ENCODE measurements at places on chromosomes 5 and 9.

- no peak for DNase-seq
Observed at GRCh38 chr5:159527546-159528254, 197.4 kb upstream of the IL12B start.

GRCh38 chr9:370086-370485 is 155.4 kb downstream of the DOCK8 start:
- DNase-seq: no peak

- DNase-seq: no peak
Observed at GRCh38 chr9:104769655-104770054, 5.7 kb downstream of the NIPSNAP3B start.

- DNase-seq: no peak
Observed at GRCh38 chr5:149749481-149750365, 19.6 kb downstream of the PPARGC1B start.

DNA sequence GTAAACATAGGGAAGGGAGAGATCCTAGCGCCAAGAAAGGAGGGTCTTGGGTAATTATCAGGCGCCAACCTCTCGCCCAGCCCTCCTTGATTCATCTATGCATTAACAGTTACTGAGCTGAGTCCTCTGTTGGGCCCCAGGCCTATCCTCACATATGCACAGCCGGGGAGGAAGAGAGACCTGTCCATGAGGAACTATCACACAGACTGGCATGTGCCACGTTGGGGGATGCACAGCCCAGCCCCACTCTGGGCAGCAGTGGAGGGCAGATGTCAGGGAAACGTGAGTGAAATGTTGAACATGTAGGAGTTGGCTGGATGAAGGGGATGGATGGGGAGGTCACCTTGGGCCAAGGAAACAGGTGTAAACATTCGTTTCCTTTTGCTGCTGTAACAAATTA is 18.8 kb upstream of the ENHO start:
- DNase-seq: no peak

GRCh38 chr5:135193213-135194125 is 159.4 kb upstream of the PITX1 start:
- DNase-seq: no peak

- DNase-seq: no peak
Observed at GRCh38 chr5:54531546-54531945, 14.0 kb downstream of the SNX18 start.

DNA sequence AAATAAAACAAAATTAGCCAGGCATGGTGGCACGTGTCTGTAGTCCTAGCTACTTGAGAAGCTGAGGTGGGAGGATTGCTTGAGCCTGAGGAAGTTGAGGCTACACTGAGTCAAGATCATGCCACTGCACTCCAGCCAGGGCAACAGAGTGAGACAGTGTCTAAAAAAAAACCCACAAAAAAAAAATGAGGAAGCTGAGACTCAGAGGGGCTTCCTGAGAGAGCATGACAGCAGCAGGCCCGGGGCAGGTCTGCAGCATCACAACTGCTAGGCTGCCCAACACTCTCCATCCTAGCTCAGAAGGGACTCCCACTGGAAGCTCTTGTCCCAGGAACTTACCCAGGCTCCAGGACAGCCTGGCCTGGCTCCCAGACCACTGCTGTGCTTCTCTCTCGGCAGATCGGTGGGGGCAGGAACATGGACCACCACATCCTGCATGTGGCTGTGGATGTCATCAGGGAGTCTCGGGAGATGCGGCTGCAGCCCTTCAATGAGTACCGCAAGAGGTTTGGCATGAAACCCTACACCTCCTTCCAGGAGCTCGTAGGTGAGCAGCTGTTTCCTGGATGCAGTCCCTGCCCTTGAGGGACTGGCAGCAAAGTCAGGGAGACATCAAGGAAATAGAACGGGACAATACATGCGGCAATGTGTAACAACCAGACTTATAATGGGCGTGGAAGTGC is 19.1 kb downstream of the PTGS1 start:
- DNase-seq: no peak

DNA sequence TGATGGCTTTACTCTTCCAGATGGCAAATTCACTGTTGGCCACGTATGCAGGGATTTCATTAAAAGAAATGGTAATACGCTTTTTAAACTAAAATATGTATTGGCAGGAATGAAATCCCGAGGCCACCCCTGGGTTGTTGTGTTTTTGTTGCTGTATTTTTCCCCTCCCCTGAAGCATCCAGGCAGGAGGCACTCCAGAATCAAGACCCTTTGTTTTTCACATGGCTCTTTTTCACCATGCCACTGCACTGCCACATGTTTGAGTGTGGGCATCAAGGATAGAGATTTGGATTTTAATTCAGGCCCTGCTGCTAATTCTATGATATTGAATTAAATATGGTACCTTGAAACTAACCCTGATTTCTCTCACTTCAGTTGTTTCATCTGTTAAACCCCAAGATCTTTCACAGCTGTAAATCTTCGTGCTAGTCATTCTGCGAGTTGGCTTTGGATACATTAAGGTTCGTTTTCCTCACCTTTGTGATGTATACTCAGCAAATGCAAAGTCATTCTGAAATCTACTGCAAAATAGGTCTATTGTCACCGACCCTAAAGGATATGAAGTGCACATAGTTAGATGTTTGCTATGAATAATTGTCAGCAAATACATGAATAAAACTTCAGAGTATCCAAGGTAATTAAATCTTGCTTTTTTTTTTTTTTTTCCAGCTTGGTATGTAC is 533.4 kb downstream of the PTPRD start:
- no peak for DNase-seq

GRCh38 chr5:3484836-3485235 is 110.8 kb upstream of the IRX1 start:
- no peak for DNase-seq

DNA sequence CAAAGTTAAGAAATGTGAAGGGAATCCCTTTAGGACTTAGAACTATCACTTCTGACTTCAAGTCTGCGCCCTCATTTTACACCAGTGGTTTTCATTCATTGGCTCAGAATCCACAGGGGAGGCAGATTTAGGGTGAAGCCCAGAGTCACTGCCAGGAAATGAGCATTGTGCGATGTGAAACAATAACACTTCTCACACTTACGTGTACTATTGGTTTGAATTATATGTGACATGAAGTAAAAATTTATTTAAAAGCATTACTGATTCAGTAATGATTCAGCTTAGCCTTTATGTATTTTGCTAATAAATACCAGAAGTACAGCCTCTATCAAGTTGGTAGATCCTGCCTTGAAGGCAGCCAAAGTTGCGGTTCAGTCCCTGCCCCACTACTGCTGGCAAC is 98.6 kb downstream of the PAM start:
- DNase-seq: no peak

- no peak for DNase-seq
Observed at GRCh38 chr5:180433032-180433422, 61.2 kb upstream of the CNOT6 start.

GRCh38 chr5:171776770-171777759 is 8.6 kb upstream of the SMIM23 start:
- DNase-seq: no peak

DNA sequence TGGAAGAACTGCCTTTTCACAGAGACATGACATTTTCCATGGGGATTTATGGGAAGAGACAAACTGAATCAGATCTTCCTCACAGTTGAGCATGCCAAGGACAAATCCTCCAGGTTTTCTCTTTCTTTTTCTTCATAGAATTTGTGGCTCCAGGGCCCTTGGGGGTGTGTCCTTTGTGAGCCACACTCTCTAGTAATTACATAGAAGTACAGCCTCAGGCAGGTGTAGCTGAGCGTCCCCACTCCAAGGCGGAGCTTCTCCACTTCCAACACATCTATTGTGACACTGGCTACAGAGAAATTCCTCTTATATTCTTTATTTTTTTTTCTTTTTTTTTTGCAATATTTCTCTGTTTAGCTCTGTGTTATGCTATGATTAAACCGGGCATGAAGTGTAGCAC is 420.5 kb upstream of the CD180 start:
- no peak for DNase-seq

GRCh38 chr5:35056686-35057085 is 8.9 kb upstream of the AGXT2 start:
- no peak for DNase-seq

- no peak for DNase-seq
Observed at GRCh38 chr5:129658801-129659200, 89.1 kb upstream of the MINAR2 start.

DNA sequence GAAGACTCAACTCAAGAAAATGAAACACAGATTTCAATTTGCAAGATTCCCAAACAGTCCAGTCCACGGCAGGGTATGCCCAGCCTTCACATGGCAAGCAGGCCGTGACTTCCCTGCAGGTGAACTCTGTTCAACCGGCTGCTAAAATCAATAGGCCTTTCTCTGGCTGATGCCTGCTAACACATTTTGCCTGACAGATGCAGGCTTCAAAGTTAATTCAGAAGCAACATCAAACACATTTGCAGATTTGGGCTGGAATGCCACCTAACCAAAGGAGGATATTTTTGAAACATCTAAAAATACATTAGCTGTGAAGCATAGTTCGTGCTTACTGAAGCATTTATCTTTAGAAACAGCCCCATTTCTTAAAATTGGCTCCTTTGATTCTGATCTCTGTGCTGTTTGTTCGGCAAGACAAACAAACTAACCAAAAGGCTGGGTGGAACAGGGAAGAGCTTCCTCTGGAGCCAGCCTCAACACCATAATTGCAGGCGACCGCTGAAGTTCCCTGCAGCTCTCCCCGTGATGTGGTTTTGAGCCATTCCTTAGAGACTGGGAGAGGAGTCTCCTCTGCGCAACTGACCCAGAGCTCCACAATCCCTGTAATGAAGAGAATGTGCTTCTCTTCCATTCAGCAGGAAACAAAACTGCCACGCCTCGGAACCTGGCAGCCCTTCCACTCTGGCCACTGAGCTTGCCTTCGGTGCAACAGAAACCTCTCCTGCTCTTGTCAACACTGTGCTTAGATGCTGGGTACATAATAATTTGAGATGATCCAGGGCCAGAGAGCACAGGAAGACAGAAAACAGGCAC is 126.5 kb downstream of the MYO10 start:
- DNase-seq: no peak

- DNase-seq: no peak
Observed at GRCh38 chr5:136025900-136026299, 2.9 kb upstream of the TGFBI start.

GRCh38 chr5:107467137-107467932 is 203.4 kb downstream of the EFNA5 start:
- no peak for DNase-seq

DNA sequence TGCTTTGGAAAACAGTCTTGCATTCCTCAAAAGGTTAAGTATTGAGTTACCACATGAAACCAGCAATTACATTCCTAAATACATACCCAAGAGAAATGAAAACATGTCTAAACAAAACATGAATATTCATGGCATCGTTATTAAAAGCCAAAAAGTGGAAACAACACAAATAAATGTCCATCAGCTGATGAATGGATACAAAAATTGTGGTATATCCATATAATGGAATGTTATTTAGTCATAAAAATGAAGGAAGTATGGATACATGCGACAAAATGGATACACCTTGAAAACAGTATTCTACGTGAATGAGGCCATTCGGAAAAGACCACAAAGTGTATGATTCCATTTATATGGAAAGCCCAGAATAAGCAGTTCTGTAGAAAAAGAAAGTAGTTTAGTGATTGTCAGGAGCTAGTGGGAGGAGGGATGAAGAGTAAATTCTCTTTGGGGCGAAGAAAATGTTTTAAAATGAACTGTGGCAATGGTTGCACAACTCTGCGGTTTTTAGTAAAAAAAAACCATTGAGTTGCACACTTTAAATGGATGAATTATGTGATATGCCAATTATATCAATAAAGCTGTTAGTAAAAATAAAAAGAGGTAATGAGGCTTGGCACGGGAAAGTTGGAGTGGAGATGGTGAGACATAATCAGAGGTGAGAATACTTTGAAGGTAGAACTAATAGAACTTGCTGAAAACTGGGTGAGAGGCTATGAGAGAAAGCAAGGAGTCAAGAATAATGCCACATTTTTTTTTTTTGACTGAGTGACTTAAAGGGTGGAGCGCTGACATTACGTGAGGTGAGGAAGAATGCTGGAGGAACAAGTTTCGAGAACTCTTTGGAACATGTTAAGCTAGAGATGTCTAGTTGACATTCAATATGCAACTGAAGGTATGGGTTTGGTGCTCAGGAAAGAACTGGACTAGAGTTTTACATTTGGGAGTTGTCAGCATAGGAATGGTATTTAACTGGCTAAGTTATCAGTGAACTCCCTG is 194.9 kb upstream of the ZNF608 start:
- DNase-seq: no peak

GRCh38 chr9:18477121-18477660 is 3.2 kb downstream of the ADAMTSL1 start:
- no peak for DNase-seq

DNA sequence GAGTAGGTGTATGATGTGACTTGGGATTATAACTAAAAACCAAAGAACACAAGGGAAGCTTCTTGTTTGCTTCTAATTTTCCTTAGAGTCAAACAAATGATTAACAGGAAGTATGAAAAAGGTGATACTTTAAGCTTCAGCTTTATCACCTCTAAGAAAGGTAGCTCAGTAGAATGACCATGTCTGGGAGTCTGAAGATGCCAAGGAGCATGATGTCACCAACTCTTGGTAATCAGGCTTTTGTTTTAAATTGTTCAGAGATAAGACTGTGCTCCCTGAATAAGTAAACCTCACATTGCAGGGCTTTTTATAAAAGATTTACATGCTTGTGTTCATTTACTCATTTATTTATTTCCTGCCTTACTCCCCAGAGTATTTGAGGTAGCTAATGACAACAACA is 169.9 kb downstream of the FER start:
- DNase-seq: no peak

DNA sequence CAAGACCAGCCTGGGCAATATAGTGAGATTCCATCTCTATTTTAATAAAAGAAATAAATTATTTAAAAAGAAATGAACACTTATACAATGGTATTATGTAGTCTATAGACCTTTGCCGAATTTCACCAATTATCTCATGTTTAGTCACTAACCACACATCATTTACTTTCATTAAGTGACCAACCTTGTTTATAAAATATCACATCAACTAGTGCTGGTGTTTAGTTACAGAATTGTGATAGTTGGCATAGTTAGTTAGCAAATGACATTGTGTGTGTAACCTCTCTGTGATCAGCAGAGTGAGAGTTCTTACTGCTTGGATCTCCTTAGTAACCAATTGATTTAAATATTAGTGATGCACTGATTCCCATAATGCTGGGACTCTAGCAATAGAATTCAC is 71.8 kb downstream of the PRR16 start:
- no peak for DNase-seq

GRCh38 chr9:19969721-19970120 is 180.9 kb upstream of the SLC24A2 start:
- no peak for DNase-seq

- DNase-seq: no peak
Observed at GRCh38 chr9:99811598-99812383, 9.9 kb upstream of the NR4A3 start.

DNA sequence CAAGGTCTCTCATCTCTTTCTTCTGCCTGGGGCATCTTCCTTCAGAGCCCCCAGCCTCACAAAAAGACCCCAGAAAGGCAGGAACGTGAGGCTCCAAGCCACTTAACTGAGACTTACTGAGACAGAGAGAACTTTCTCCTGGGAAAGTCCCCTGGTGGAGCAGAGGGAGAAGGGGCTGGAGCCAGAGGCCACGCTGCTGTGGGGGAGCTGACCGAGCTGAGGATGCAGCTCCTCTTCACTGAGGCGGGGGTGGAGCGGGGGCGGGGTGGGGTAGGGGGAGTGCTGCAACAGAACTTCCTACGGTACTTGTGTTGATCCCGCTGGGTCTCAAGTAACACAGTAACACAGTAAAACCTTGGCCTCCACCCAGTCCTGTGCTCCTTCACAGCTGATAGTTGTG is 204.0 kb downstream of the FSTL4 start:
- DNase-seq: no peak

GRCh38 chr5:80799573-80799972 is 144.8 kb upstream of the DHFR start:
- no peak for DNase-seq

GRCh38 chr5:159316519-159317383 is 13.5 kb downstream of the IL12B start:
- DNase-seq: no peak

Data from stimulated activated CD8-positive, alpha-beta memory T cell treated with anti-CD3 and anti-CD28 coated beads, Interleukin-15, amount 100 ng/mL, for 1 hour (primary cell).